NCI-H1092 (cell line): ENCODE measurements at places on chromosomes 6 and 20.

DNA sequence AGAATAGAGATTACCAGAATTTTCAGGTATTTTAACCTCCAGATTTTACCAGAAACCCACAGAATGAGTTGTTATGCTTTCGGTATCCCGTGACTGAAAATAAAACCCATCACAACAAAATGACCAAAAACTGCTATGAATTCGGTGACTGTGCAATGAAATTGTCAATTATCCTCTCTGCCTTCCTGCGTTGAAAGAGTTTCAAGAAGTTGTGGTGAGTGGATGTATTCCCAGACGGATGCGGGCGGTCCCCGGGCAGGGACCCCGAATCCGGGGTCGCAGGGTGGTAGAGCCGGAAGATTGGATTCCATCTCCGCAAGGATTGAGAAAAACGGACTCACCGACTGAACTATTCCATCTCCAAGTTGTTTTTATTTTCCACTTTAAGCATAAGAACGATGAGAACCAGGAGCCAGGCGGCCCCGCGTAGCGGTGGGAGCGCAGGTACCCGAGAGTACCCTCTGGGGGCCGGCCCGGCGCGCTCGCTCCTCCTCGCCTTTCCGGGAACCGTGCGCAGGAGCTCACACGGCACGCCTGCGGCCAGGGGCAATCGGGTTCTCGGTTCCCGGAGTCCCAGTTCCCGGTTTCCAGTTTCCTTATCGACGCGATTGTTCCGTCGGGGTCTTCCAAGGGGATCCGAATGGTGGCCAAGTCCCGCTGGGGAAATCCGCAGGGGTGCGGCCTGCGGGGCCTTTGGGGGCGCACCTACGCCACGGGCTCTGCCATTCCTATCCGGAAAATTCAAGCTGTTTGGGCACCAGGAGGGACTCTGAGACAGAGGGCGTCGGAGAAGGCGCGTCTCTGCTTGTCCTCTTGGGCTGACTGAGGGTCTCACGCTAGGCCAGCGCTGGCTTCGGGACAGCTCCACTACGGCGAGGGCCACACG lies 104.9 kb upstream of the PRDM1 start:
- DNase-seq = no peak

DNA sequence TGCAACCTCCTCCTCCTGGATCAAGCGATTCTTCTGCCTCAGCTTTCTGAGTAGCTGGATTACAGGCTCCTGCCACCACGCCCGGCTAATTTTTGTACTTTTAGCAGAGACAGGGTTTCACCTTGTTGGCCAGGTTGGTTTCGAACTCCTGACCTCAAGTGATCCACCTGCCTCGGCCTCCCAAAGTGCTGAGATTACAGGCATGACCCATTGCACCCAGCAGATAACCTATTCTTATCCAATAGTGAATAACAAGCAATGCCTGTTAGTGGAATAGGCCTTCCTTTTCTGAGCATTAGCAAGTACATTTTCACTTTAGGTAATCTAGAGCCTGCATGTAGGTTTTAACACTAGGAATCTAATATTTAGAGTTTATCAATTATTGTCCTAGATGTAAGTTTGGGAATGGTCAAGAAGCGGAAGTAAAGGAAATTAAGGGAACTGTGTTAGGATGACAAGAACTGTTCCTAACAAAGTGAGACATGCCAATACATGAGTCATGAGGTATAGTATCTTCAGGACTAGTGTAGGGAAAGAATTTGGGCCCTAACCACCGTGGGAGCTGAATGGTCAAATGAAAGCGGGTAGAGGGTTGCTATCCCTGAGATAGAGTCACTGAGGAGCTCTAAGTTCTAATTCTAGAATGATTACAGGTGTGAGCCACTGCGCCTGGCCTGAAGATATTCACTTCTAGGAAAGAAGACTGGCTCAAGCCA lies 15.0 kb downstream of the BLTP3A start:
- no peak for DNase-seq

GRCh38 chr6:56459030-56459805 lies 183.5 kb downstream of the DST start:
- DNase-seq = no peak

DNA sequence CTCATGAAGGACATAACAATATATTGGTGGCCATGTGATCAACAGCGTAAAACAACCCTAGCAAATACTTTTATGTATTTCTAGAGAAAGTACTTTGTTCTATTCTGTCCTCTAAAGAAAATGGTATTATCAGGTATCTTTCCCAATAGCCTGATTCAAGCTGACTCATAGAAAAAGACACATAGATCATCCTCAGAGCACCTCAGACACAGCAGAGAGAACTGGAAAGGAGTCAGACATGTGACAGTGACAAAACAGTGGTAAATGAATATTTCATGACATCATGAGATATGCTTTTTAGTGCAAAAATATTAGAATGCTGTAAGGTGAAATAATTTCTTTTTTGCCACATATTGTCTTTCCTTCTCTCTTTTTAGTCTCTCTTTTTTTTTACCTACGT lies 1355.0 kb upstream of the MAP3K7 start:
- no peak for DNase-seq

DNA sequence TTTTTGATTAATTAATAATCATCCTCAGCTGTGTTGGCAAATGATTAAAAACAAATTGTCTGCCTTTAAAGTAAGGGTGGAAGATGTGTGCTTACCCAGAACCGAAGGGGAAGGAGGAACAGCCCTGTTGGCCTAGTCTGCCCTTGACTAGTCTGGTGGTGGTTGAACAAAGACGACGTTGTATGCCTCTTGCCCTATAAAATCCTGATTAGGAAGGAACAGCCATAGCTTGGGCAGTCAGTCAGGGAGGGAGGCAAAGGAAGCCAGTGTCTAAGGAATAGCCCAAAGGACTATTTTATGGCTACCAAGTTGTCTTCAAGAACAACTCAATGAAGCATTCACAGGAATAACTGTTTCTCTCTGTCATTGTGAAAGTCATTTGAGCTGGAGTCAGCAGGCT lies 70.7 kb downstream of the PRDM1 start:
- no peak for DNase-seq

- no peak for DNase-seq
Observed at GRCh38 chr6:169918954-169919549, 167.6 kb downstream of the ERMARD start.

GRCh38 chr6:114833211-114833610 lies 490.4 kb upstream of the HS3ST5 start:
- no peak for DNase-seq

DNA sequence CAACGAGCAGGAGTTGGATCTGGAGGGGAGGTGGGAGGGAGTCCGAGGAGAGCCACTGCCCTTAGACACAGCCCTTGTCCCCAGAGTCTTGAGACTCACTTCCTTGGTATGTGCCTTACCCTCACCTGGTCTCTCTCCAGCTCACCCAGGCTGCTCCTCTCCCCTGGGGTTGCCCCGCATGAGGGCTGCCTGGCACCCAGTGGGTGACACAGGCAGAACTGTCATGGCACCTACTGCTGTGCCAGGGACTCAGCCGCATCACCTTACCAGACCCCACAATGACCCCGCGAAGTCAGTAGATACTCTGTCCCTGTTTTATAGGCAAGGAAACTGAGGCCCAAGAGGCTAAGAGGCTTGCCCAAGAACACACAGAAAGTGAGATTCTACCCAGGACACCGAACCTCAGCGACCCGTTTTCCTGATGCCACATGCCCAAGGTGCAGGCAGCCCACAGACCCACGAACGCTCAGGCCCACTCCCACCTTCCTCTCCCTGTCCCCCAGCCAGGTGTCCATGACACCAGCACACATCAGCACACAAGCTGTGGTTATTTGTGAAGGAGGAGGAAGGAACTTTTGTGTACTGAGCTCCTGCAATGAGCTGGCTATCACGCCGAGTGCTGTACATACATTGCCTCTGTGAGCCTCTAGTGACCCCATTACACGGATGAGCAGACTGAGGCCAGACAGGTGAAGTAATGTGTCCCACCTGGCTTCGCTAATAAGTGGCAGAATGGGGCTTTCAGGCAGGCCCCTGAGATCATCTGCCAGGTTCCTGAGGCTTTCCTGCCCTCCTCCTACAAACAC lies 168.1 kb downstream of the GRM4 start:
- DNase-seq = no peak

DNA sequence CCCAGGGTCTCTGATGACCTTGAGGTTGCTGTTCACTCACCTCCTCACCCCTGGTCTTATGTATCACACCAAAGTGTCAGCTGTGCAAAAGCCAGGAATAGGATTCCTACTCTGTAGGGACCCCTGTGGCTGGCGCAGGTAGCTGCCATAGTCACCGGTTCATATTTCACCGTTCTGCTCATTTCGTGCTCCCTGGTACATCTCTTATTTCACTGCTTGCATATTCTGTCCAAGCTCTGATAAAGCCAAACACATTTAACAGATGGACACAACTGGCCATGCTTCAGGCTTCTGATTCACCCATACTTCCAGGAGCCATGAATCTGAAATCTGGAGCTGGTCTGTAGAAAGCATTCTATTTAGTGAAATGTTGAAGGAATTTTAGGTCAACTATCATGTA lies 20.5 kb downstream of the SLC22A3 start:
- DNase-seq = no peak

DNA sequence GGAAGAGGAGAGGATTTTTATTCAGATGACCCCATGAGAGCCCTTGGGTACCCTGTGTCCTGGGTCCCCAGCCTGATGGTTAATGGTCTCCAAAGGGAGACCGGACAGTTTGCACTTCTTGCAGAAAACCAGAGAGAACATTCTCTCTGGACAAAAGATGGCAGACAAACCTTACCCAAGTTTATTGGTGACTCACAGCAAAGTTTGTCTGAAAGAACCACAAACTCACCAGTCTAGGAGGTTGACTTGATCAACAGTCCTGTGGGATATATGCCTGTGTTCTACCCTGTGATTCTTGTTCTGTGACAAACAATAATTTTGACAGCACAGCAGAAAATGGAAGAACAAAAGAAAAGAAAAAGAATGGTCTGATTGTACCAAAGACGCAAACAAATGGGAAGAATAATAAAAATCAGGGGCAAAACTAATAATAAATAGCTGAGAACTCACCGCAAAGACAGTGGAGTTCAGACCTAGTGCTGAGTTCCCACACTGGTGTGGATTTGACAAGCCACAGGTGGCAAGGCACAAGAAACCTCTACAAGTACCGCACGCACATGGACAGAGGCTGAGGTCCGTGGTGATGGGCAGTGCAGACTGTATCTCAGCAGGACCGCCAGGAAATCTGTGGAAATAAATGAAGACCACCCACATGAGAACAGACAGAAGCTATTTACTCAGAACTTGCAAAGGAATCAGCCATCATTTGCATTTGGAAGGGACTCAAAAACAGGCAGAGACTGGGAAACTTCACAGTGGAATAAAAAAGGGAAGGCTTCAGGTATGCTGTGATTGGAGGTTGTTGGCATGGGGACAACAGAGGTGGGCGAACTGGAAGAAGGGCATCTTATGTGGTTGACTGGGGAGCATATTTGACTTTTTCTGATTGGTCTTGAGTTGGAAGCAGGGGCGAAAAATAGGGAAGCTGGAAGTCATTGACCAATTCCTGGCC lies 246.3 kb upstream of the RNF24 start:
- no peak for DNase-seq

- DNase-seq = no peak
Observed at GRCh38 chr6:129455126-129455769, 254.7 kb downstream of the ARHGAP18 start.

DNA sequence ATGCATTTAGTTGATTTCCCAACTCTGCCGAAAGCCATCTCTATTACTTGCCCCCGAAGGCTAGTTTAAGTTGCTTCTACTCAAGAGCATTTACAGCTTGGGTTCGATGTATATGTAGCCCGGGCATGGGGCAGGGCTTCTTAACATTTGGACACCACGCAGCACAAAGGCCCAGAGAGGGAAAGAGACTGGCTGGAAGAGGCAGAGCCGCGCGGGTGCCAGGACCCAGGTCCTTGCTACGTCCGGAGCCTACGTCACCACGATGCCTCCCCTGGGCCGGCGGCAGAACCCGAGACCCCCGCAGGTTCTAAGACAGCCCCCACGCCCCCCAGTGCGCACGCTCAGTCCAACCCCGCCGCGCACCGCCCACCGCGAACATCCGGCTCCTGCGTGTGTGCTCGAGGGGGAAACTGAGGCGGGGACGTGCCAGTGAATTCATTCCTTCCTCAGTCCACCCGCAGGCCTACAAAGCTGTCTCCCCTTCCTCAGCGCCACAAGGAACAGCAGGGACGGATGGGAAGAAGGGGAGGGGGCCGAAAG lies 367 bp upstream of the PCIF1 start:
- peak; percentile 62 for DNase-seq

GRCh38 chr6:38634518-38634917 lies 5.2 kb downstream of the BTBD9 start:
- DNase-seq = no peak

- no peak for DNase-seq
Observed at GRCh38 chr6:14706378-14706929, 539.4 kb upstream of the JARID2 start.

- DNase-seq = no peak
Observed at GRCh38 chr6:12635813-12636212, 80.8 kb upstream of the PHACTR1 start.

DNA sequence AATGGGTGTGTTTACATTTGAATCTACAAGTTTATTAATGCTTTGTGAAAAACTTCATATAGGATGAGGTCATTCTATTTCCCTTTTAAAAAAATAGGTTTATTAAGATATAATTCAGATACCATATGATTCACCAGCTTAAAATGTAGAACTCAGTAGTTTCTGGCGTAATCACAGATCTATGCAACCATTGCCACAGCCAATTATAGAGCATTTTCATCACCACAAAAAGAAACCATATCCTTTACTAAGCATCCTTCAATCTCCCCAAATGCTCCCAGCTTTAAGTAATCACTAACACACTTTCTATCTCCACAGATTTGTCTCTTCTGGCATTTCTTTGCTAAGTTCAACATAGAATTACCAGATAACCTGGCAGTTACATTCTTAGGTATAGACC lies 137.2 kb downstream of the PTPRT start:
- DNase-seq = no peak

DNA sequence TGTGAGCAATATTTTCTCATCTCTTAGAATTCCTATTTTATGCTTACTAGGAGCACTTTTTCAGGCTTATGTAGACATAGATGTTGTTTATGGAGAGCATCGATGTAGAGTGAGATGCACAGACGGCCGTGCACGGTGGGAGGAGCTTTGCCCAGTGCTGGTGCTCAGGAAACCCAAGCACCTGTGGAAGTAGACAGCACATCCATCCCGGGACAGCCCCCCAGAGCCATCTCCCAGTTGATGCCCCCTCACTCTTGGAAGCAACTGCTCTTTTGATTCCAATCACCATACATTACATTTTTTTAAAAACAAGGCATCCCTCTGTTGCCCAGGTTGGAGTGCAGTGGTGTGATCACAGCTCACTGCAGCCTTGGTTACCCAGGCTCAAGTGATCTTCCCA lies 143.7 kb downstream of the SMOC2 start:
- no peak for DNase-seq

GRCh38 chr6:150732765-150733539 lies 132.6 kb upstream of the MTHFD1L start:
- DNase-seq = no peak

GRCh38 chr6:158086504-158087223 lies 81.4 kb downstream of the SERAC1 start:
- no peak for DNase-seq

- no peak for DNase-seq
Observed at GRCh38 chr6:41939176-41939847, 2.3 kb downstream of the CCND3 start.
